Stimulated activated CD8-positive, alpha-beta memory T cell treated with anti-CD3 and anti-CD28 coated beads, Interleukin-7, amount 100 ng/mL, for 1 hour (primary cell): ENCODE measurements at places on chromosomes 13 and 19.

GRCh38 chr19:2820112-2820702 is 539 bp downstream of the ZNF554 start:
- no peak for DNase-seq

- no peak for DNase-seq
Measured at GRCh38 chr13:30148786-30149185, 158.6 kb downstream of the KATNAL1 start.

- no peak for DNase-seq
Measured at GRCh38 chr13:109447667-109448066, 338.7 kb downstream of the IRS2 start.

DNA sequence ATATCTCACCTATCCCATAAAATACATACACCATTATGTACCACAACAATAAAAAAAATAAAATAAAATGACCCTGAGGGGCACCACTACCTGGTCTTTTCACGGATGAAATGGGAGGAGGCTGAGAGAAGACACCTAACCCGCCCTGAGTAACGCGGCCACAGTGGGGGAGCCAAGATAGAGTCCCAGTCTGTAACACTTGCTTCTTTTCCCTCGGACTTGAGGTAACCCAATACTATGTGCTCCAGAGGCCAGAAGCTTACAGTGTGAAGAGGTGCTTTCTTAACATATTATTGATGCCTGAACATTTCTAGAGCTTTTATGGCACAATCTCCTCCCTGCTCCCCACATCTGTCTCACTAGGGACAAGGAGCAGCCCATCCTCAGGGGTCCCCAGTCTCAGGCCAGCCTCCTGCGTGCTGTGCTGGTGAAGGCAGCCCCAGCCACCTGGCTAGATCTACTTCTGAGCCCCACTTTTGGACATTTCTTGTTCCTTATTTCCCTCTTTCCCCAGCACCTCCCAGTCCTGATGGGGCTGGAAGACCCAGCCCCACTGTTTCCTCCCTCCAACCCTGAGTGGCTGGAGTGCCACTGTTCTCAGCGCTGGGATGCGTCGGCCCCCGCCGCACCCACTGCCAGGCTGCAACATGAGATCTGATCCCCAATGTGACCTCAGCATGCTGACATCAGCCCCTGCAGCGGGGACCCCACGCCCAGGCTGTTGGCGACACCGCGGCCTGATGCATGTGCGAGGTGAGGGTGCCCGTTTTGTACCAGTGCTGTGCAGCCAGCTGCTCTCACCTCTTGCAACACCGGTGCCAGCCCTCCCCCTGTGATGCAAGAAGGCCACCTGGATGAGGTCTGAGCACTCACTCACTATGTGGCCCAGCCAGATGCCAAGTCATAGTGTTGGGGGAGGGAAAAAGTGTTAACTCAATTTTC is 143.3 kb downstream of the DCLK1 start:
- no peak for DNase-seq

DNA sequence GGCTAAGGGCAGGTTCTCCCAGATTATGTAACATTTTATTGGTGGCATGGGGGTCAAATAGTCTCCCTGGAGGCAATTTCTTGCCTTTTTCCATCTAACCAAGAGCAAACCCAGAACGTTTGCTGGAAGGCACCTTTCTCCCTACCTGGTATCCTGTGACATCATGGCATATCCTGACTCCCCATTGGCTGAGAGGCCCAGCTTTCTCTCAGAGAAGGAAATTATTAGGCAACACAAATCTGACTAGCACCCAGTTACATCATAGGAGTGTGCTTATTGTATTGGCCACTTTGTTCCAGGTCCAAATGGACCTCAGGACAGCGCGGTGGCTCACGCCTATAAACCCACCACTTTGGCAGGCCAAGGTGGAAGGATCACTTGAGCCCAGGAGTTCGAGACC is 13.0 kb downstream of the NTN5 start:
- DNase-seq: no peak

GRCh38 chr13:26600343-26600742 is 42.9 kb downstream of the WASF3 start:
- DNase-seq: no peak

GRCh38 chr13:21202767-21203531 is 26.5 kb downstream of the MRPL57 start:
- no peak for DNase-seq

GRCh38 chr13:76974618-76974975 is 17.3 kb upstream of the CLN5 start:
- DNase-seq: no peak

DNA sequence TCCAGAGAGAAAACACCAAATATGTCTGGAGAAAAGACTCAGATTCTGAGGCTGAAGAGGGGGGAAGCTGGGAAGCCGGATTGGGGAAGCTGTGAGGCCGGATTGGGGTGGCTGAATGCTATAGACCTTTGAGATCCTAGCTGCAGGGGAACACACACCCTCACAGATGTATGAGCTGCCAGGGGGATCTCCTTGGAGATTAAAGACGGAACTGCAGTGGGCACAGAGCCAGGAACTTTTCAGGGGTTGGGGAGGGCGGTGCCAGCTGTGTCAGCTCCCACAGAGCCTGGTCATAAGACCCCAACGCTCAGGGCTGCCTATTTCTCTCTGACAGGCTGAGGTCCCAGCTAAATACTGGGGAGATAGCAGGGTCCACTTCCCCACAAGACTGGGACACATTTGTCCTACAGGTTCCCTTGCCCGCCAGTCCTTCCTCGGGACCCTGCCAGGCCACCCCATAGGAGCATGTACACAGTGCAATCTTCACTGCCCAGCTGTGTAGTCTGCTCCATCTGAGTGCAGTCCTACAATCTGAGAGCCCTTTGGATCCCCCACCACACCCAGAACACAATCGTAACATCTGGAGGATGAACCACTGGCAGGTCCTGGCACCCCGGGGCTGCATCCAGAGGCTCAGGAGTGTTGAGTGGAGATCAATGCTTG is 1893.9 kb downstream of the PCDH9 start:
- DNase-seq: no peak

DNA sequence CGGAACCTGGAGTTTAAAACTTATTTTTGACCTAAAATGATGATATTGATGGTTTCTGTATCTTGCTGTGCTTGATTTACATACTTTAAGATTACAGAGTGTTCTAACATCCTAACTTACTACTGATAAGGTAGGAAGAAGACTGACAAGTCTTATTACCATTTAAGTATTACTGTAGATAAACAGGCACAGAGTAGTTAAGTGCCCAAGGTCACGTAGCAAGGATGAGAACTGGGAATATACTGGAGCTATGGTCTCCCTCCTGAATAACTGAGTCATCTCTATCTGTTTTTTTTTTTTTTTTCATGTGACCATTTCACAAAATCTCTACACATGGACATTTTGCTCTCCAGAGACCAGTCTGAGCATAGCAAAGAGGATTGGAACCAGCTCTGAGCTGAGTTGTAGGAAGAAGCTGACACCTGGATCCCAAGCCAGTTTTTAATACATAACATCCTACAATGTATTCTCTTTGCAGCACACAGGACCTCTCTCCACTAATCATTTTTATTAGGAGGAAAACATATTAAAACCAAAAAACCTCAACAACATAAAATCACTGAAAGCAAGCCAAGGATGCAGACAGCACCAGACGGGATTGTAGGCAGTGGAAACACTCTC is 173.5 kb downstream of the DNAJC15 start:
- no peak for DNase-seq

DNA sequence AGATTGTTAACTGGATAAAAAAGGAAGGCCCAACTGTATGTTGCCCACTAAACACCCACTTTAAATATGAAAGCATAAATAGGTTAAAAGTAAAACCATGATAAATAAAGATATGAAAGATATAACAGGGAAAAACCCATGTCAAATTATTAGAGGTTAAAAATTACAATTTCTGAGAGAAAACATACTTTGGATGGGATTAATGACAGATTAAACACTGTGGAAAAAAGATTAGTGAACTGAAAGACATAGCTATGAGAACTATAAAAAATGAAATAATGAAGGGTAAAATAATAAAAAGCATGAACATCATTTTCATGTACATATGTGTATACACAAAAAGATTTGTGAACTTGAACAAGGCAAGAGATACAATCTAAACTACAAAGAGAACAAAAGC is 2.2 kb upstream of the ZNF577 start:
- no peak for DNase-seq

- DNase-seq: no peak
Measured at GRCh38 chr13:51927129-51927528, 65.4 kb downstream of the CCDC70 start.

GRCh38 chr13:29817604-29818378 is 32.6 kb downstream of the UBL3 start:
- no peak for DNase-seq

- peak; percentile 88 for DNase-seq
Measured at GRCh38 chr13:19633479-19634255, at the start of gene MPHOSPH8. MPHOSPH8 (plus strand) TSS chr13:19633659; CDS start chr13:19633749, 90 bp downstream.

- DNase-seq: no peak
Measured at GRCh38 chr19:35514282-35514809, 897 bp upstream of the DMKN start.

- no peak for DNase-seq
Measured at GRCh38 chr13:37715606-37716015, 117.0 kb upstream of the POSTN start.

- DNase-seq: no peak
Measured at GRCh38 chr19:4016903-4017638, 9.5 kb downstream of the PIAS4 start.

DNA sequence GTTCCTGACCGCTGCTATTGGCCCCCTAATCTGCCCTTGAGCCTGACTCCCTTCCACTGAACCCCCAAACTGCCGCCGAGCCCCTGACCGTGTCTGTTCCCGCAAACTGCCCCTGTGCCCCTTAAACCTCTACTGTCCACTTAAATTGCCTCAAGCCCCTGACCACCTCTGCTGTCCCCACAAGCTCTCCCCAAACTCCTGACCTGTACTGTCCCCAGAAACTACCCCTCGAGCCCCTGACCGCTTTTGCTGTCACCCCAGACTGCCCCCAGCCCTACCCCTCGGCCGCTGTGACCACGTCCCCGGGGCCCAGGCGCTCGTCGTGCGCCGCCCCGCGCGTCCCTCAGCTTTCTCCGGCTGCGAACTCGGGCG is 382 bp downstream of the ZNF77 start:
- DNase-seq: no peak

DNA sequence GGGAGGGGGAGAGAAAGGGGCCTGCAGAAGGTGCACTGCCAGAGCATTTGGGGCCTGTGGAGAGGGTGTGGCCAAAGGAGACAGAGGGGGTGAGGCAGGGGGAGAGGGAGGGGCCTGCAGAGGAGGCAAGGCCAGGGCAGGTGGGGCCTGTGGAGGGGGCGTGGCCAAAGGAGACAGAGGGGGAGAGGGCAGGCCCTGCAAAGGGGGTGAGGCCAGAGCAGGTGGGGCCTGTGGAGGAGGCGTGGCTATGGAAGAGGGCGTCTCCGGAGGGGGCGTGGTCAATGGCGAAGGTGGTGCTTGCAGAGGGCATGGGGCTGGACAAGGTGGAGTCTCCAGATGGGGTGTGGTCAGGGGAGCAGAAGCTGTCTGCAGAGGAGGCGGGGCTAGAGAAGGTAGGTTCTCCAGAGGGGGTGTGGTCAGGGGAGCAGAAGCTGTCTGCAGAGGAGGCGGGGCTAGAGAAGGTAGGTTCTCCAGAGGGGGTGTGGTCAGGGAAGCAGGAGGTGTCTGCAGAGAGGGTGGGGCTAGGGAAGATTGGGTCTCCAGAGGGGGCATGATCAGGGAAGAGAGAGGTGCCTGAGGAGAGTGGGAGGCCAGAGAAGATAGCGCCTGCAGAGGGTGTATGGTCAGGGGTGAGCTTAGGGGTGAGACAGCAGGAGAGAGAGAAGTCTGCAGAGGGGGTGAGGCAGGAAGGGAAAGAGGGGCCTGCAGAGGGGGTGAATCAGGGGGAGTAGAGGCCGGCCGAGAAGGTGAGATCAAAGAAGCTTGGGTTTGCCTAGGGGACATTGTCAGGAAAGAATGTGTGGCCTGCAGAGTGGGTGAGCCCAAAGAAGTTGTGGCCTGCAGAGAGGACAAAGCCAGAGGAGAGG is 3.4 kb downstream of the PRR36 start:
- no peak for DNase-seq

- no peak for DNase-seq
Measured at GRCh38 chr19:33649627-33650305, 28.0 kb downstream of the CHST8 start.

DNA sequence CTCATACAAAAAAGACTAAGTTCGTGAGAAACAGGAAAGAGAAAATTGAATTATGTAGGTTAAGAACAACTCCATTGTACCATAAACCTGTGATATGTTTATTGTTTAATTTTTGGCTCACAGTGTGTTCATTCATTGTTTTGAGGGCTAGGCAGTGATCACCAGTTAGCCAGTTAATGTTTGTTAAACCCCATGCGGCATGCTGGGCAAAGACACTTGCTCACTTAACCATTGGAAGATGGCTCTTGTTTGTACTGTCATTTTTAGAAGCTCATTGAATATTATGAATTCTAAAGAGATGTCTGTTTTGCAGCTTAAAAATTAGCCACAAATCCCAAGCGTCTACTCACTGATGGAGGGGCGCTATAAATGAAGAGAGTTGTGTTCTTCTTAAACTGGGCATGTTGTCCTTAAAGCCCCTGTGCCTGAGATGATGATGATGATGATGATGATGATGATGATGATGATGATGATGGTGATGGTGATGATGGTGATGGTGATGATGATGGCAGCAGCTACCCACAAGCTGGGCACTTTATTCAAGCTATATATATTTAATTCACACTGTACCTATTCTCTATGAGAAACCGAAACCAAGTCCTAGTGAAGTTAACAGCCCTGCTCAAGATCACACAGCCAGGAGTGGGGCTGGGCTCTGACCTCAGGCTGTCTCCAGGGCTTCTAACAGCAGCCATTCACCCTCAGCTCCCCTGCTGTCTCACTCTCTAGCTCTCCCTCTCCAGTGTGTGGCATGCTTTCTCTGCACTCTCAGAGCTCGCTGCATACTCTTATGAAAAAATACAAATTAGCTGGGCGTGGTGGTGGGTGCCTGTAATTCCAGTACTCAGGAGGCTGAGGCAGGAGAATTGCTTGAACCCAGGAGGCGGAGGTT is 169.1 kb downstream of the SHISA2 start:
- DNase-seq: no peak

DNA sequence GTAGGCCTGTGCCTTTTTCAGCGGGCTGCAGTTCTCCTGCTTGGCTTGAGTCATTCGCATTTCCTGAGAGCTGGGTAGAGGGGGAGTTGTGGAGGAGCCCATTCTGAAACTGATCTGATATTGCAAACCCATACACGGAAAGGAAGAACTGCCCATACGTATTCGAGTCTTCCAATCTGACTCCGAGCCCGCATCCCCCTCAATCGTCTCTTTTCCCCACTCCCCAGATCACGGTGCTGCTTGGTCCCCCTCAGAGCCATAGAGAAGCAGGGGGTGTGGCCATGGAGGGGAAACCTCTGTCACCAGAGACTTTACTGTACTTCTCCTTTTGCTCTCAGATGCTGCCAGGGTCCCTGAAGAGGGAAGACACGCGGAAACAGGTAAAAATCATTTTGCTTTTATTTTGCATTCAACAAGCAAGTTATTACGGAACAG is at the start of gene CD22:
Gene CD22, plus strand, starts transcription at position 337 of the 435 bp plus-strand sequence. CDS start 2,854 bp downstream, outside the sequence.
- DNase-seq: no peak
